ENCODE measurements at places on chromosomes 13 and 19. TPM values are rescaled to one million over a fixed set of nuclear protein-coding genes. Genes with fewer than 3 reads are reported as not detected.

DNA sequence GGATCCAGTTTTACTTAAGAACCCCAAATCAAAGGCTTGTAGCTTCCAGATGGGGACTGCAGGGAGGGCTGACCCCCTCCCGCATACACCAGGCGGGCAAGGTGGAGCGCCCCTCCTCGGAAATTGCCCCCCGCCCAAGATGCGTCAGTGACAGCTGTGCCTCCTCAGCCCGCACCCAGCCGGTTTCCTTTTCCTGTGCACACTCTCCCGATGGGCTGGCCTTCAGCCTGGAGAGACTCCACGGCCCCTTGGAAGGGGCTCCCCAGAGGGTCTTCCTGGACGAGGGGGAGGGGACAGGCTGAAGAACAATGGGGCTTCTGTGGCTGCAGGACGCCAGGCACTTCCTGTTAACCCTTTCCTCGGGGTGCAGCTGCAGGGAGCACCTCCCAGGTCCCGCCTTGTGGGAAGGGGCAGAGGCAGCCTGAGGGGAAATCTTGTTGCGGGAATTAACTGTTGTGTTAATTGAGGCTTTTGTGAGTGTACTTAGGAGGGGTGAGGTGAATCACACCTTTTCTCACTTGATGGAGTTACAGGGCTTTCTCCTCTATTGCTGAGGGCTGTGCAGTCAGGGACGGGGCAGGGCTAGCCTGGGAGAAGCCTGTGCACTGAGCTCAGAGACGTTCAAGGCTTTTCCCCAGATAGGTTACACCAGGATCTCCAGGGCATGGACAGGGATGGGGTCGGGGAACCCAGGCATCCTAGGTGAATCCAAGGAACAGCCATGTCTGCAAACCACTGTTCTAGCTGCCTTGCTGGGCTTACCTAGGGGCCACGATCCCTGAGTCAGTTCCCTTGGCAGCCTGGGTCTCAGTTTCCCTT, 14.3 kb downstream of the IER2 start:
- DNase-seq = peak; percentile 75

The AP1M2 gene
- 60.8 TPM for polyA plus RNA-seq

GRCh38 chr13:28750187-28751045, 31.6 kb upstream of the SLC46A3 start:
- no peak for DNase-seq

GRCh38 chr13:74136084-74136658, 2.0 kb upstream of the KLF12 start:
- DNase-seq = peak; percentile 83

The SPACA4 gene
- not detected for polyA plus RNA-seq

The LGALS4 gene
- 0.93 TPM for polyA plus RNA-seq

DNA sequence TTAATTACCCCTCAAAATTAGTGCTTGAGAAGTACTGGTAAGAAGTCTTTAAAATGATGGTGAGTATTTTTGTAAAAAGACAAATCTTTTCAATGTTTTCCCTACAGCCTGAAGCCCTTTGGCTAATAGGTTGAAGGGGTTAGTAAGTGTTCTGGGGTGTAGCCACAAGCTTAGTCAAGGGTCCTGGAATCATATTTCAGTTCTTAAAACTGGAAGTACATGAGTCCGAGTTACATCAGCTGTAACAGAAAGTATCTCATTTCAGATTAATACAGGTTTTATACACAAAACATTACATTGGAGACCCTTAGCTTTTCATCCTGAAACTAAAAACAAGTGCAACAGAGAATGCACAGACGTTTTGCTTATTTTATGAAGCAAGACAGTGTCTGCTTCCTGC, 52.7 kb upstream of the TEX29 start:
- no peak for DNase-seq

GRCh38 chr13:49308097-49308875, 60.6 kb downstream of the CDADC1 start:
- DNase-seq = no peak

The MBD3L2 gene
- polyA plus RNA-seq = not detected

DNA sequence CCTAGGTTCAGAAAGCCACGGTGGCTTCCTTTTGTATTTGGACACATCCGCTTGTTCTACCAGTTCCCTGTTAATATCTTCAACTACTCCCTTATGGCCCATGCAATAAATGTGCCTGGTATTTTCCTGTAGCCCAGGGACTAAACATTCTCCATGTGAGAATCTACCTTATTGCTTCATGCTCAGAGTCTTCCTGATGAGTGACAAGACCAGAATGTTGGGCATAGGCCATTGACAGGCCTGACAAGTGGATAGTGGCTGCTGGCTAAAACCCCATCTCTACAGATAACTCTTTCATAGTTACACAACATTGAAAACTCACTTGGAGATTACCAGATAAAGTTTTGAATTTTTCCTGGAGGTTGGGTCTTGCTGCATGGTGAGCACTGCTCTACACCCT, 449.9 kb downstream of the HS6ST3 start:
- no peak for DNase-seq

The SLC25A15 gene
- 7.9 TPM for polyA plus RNA-seq

- no peak for DNase-seq
Measured at GRCh38 chr13:48977973-48978372, 2.3 kb downstream of the FNDC3A start.

- peak; percentile 94 for DNase-seq
Measured at GRCh38 chr13:52194184-52194868, 34.9 kb upstream of the NEK3 start.

The SSC5D gene
- 2.6 TPM for polyA plus RNA-seq

The FAM216B gene
- polyA plus RNA-seq = not detected

DNA sequence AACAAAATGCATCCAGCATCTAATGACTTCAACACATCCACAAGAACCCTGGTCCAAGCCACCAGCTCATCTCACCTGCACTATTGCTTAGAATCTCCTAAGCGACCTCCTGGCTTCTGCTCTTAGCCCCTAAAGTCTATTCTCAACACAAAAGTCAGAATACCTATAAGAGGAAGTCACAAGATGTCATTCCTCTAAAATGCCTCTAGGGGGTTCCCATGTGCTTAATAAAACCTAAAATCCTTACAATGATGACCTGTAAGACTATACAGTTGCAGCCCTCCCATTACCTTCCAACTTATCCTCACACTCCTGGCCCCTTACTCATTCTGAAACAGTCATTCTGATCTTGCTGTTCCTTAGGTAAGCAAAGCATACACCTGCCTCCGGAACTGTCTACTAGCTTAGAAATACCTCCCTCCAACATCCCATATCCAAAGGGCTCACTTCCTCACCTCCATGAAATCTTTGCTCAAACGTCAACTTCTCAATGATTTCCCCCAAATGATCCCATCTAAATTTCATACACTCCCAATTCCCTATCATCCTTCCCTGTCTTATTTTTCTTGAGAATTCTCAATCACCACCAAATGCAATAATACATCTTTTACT, 10.0 kb downstream of the ATP7B start:
- no peak for DNase-seq

The FAM187B gene
- polyA plus RNA-seq = 0.29 TPM

DNA sequence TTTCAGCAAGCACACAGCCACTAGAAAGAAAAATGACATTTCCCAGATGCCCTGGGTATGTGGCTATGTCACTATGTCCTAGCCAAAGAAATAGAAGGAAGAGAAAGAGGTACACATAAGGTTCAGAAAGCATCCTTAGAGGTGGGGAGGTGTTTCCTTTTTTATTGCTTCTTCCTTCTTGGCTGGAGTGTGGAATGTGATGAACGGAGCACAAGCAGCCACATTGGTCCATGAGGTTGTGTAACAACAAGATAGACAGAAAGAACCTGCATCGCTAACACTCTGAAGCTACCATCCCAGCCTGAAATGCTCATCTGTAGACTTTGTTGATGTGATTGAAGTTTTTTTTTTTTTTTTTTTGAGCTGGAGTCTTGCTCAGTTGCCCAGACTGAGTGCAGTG, 6.7 kb downstream of the SLC25A23 start:
- no peak for DNase-seq

DNA sequence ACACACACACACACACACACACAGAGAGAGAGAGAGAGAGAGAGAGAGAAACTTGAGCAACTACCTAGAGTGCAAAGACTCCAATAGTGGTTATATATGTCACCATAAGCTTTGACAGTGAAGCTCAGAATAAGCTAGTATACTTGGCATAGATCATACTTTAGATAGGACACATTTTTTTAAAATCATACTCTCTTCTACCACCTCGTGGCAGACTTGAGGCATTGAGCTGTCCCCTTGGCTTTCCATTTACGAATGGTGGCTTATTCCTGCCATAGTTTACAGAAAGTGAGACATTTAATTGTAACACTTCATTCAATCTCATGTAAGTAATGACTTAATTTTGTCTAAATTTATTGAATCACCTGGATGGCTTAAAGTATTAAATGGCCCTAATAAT, 108.2 kb downstream of the EDNRB start:
- no peak for DNase-seq

- peak; percentile 37 for DNase-seq
Measured at GRCh38 chr13:52399708-52400107, 6.3 kb downstream of the THSD1 start.

- DNase-seq = no peak
Measured at GRCh38 chr13:59691501-59692066, 472.1 kb downstream of the DIAPH3 start.

The CEBPG gene
- 139 TPM for polyA plus RNA-seq

The GPC5 gene
- polyA plus RNA-seq = 3.1 TPM

DNA sequence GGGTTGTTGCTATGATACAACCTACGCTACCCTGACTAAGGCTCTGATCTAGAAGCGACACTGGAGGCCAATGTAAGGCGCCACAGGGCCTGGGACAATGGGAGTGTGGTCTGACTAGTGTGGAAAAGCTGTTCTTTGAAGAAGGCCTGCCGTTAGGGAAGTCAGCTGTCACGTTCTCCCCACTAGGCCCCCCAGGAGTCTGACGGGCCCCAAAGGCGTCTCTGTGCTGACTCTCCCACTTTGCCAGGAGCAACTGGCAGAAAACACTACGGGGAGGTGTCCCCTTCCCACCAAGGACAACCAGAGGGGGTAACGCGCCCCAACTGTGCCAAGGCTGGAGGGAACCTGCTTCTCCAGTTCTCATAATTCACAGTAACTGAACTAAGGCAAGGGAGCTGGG, 25.3 kb upstream of the EIF3G start:
- no peak for DNase-seq

DNA sequence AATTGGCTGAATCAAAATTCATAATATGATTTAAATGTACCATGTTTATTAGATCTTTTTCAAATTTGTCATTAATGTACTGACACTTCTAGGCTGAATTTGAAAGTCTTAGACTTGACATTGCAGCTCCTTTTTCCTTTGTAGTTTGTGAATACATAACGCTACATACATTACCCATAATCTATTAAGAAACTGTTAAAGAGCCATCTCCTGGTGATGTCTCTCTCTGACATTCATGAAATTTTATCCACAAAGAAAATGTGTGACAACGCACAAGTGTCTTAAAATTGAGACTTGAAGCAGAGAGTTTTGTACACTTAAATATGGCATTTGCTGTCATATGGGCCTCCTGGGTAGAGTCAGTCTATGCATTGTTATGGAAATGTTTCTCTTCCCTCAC, 320.2 kb upstream of the ARGLU1 start:
- no peak for DNase-seq

The CRX gene
- polyA plus RNA-seq = not detected

GRCh38 chr13:113809934-113810333, 50.9 kb downstream of the TMEM255B start:
- DNase-seq = no peak

- peak; percentile 53 for DNase-seq
Measured at GRCh38 chr13:49995625-49996101, 1.2 kb upstream of the TRIM13 start.

- no peak for DNase-seq
Measured at GRCh38 chr13:39602277-39602613, 748 bp downstream of the LHFPL6 start.

DNA sequence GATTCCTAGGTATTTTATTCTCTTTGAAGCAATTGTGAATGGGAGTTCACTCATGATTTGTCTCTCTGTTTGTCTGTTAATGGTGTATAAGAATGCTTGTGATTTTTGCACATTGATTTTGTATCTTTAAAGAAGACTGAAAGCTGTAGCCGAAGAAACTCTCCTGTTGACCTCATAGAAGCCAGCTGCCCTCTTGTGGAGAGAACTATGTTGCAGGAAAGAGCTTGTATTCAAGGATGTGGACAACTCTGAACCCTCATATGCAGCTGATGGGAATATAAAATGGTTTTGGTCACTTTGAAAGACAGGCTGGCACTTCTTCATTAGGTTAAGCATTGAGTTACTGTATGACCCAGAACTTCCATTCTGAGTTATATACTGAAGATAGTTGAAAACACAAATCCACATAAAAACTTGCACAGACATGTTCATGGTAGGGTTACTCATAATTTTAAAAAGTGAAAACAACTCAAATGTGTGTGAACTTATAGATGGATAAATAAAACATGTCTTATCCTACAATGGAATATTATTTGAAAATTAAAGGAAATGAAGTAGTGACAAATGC, 65.8 kb upstream of the SLITRK6 start:
- no peak for DNase-seq

DNA sequence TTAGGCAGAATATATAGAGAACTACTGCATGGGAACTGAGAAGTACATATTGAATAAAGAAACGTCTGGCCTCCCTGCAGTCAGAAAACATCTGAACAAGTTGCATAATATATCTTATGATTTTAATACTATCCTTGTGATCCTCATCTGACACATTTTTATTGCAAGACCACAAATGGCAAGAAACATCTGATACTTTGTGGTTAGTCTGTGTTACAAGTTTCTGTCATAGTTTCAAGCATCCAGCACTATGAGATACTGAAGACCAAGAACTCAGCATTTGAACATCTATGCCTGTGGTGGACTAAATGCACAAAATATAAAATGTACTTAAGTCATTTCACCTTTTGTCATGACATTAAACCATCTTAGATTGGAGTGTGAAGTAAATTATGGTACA, 1175.8 kb upstream of the MIR17HG start:
- DNase-seq = no peak

- DNase-seq = no peak
Measured at GRCh38 chr13:110798081-110798994, 84.8 kb downstream of the ING1 start.

The MUC16 gene
- not detected for polyA plus RNA-seq

The GRK1 gene
- polyA plus RNA-seq = 2.5 TPM

DNA sequence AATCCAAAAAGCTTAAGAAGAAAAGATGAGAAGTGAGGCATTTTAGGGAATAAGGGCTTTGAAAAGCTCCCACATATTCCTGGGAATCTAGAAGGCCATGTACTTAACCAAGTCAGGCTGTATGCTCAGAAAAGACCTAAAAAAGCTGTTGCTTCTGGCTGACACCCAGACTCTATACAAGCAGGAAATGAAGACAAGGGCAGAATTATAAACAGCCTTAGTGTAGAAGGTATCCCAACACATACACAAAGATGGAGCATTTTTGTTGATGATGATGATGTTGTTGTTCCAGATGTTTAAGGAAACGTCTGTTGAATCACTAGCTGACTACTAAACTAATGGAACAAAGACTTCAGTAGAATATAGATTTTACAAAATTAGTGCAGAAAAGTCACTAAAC, 26.1 kb upstream of the N4BP2L1 start:
- DNase-seq = no peak

DNA sequence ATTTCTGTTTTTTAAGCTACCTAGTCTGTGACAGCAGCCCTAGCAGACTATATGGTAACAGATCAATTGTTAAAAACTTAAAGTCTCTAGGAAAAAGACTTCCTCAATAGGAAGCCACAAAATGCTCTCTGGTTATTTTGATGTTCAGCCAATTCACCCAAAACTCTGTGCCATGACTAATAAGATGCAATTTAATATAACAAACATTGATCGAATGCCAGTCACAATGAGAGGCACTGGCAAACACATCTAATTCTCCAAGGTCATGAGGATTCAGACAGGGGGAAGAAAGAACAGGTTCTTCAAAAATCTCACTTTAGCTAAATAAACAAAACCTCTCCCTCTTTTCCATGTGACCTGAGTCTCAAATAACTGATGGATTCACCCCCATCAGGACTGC, 107.5 kb downstream of the SUCLA2 start:
- no peak for DNase-seq

- DNase-seq = no peak
Measured at GRCh38 chr19:45489216-45489855, 7.5 kb downstream of the RTN2 start.

All from brain (organoid and tissue), 16 donors.